ENCODE measurements at places on chromosomes 11 and 22.

DNA sequence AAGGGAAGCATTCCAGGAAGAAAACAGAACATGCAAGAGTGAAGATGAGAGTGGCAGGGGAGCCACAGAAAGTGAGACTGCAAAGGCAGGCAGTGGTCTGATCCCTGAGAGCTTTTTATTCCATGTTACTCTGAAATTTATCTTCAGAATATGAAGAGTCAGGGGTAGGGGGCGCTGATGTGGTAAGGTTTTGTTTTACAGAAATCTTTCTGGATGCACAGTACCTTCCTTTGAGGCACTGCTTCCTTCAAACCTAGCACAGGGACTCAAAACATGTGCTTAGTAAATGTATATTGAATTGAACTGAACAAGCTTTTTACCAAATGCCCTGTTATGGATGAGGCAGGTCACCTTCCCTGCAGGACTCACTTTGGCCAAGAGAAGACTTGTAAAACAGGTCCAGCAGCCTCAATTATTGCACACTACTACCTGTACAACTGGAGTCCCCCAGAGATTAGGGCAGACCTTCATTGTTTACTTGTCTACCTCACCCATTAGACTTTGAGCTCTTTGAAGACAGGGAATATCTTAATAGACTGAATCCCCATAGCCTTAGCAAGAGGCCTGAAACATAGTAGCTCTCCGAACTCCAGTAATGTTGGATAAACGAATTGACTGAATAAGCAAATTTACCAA, 2.2 kb downstream of the PAK1 start:
- peak; percentile 29 for DNase-seq

DNA sequence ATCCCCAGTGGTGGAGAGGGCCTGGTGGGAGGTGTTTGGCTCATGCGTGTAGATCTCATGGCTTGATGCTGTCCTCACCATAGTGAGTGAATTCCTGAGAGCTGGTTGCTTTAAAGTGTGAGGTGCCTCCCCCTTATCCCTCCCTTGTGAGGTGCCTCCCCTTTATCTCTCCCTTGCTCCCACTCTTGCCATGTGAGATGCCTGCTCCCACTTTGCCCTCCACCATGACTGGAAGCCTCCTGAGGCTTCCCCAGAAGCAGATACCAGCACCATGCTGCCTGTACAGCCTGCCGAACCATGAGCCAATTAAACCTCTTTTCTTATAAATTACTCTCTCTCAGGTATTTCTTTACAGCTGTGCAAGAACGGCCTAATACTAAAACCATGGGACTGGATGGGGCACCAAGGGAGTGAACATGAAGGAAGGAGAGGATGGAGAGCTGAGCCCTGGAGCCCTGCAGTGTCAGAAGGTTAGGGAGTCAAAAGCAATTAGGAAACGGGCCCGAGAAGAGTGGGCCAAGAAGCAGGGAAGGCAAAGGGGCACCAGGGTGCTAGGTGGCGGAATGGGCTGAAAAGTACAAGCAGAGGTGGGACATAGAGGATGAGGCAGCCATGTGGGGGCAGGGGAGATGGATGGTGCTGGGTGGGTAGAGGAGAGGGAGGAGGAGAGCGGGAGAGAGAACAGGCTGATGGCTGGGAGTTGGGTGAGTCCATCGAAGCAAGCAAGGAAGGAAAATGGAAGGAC, 9.4 kb downstream of the IFITM10 start:
- DNase-seq, result no peak

- peak; percentile 29 for DNase-seq
Observed at GRCh38 chr11:92941676-92942571, 27.5 kb upstream of the MTNR1B start.

GRCh38 chr11:72618803-72619202, 55.4 kb downstream of the PDE2A start:
- DNase-seq, result no peak
